AG20443 (cell line): ENCODE measurements at places on chromosomes 16 and 17.

- no peak for DNase-seq
These were observed 13.0 kb downstream of the SPIRE2 start for GRCh38 chr16:89841275-89841674.

DNA sequence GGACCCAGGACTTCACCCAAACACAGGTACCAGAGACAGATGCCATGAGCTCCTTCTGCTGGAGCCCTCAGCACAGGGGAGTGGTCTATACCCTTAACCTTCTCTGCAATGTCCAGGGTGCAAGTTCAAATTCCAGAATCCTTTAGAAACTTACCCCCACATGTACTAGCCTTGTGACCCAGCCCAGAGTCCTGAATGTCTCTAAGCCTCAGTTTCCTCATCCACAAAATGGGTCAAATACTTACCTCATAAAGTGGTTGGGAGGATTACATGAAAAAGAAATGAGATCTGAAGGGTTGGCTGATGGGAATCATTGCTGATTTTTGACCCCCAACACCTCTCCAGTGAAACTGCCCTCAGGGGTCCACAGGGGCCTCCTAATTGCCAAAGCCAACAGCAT is 21.7 kb downstream of the COTL1 start:
- DNase-seq = no peak

GRCh38 chr16:64870859-64871258 is 251.0 kb downstream of the CDH11 start:
- no peak for DNase-seq

DNA sequence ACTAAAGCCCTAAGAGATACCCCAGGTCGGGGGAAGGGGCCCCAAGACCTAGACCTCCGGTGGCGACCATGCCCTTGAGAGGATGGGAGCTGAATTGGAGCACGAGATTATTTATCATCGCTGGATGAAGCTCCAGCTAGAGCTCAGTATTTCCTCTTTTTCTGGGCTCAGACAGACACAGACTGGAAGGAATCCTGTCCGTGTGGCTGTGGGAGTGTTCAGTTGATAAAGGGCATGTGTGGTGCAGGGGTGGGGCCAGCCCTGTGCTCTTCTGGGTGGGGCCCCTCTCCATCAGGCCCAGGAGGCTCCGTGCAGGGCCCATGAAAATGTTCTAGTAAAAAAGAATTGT is 6.3 kb upstream of the CBX4 start:
- DNase-seq = peak; percentile 75

DNA sequence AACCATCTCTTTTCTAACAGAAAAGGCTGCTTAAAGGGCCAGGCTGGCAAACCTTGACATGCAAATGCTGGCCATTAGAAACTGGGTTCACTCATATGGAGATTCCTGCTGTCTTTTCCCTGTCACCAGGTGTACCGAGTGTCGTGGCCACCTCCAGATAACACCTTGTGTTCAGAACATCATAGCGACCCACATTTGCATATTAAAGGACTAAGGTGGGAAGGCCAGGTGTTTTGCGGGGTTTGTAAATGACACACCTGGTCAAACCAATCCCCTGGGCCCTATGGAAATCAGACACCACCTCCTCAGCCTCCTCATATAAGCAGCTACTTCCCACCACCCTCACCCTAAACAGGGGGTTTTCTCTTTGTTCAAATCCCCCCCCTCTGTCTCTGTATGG is 2.5 kb upstream of the AIPL1 start:
- no peak for DNase-seq

GRCh38 chr16:57614536-57614935 is 13.9 kb upstream of the ADGRG1 start:
- DNase-seq = no peak
